CD4-positive, alpha-beta T cell treated with Interleukin-4 for 1 hour (primary cell): ENCODE measurements at places on chromosomes 12 and 14.

DNA sequence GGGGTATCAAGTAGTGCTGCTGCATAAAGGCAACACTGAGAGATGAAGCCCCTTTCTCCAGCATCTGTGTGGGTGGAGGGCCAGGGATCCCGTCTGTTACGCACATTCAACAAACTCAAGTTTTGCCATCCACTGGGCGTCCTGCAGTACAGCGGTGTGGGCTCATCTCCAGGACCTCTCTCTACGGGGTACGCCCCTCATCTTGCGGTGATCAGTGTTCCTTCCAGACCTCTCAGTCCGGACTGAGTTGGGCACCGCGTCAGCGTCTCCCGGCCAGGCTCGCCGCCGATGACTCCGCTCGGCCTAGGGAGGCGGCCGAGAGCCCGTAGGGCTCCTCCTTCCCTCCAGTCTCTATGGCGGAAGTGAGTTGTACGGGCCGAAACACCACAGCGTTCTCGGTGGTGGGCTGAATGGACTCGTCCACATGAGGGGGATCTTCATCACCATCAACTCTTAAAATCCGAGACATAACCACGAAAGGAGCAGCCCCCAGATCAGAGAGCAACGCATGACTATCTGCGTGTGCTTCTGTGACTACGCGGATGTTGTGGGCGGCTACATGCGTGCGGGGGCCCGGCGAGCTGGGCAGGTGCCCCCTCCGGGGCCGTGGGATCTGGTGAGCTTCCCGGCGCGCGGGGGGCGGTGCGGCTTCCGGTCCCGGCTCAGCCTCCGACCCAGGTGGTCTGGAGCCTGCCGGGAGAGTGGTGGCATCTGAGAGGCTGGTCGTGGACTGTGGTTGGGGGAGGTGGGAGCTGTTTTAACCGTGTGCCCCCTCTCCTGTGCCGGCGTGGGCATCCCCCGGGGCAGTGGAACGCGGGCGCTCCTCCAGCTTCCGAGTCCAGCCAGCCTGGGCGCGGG is at the start of gene ATG101:
ATG101 (plus strand) TSS at position 652 of the 858 bp plus-strand sequence. CDS start 3,673 bp downstream, outside the sequence.
- peak; percentile 90 for DNase-seq

DNA sequence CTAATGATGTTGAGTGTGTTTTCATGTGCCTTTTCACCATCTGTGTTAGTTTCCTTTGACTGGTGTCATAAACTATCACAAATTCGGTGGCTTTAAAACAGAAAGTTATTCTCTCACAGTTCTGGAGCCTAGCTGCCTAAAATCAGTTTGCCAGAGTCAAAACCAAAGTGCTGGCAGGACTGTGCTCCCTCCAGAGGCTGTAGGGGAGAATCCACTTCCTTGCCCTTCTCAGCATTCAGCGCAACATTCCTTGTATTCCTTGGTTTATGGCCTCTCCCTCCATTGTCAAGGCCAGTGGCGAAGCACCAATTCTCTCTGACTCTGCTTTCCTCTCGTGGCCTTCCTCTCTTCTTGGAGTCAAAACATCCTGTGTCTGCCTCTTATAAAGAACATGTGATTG is 174.2 kb upstream of the PDE3A start:
- no peak for DNase-seq

DNA sequence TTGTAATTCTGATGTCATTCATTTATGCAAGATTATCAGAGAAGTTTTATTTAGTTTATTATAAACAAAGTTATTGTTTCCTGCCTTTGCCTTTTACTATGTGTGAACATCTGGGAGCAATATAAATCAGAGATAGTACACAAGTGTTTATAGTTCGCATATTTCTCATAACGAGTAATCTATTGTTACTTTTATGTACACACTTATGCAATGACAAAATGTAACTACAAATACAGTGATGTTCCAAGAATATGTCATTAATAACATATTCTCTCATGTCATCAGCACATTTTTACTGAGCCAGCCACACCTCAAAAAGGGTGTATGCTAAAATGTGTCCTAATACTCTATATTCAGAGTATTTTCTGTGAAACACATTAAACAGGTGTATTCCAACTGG is 243.2 kb downstream of the ALX1 start:
- DNase-seq, result no peak

DNA sequence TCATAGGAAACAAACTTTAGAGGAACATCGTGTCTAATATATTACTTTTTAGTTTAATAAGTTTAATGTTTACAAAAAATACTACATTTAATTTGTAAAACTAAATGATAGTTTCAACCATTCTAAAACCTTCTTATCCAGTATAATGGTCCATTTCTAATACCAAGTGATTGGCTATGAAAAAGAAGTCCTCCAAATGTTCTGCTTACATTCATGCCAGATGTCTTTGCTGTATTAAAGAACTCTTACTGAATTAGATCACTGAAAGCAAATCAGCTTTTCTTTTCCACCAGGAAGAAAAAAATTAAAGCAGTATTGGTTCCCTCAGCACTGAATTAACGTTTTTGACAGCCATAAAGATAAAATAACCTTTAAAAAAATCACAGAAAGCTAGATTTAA is 3.7 kb downstream of the NOVA1 start:
- DNase-seq, result no peak

- DNase-seq, result no peak
These were observed 77.5 kb downstream of the LRRC9 start for GRCh38 chr14:59997449-59997848.

DNA sequence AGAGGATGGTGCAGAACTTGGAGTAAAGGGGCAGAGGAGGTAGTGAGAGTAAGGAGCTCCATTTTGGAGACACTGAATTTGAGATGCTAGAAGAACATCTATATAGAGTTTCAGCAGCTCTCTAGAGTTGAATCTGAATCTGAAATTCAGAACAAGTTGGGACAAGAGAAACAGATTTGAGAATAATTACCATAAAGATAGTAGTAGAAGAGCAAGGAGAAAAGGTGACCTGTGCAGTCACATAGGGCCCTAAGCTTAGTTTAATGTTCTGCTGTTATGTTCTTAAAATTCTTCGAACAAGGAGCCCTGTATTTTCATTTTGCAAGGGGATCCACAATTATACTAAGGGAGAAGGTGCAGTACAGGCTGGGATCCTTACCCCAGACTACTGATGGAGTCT is 7.4 kb downstream of the REM2 start:
- DNase-seq, result no peak

- no peak for DNase-seq
These were observed 15.5 kb upstream of the PNMA1 start for GRCh38 chr14:73729556-73730265.

DNA sequence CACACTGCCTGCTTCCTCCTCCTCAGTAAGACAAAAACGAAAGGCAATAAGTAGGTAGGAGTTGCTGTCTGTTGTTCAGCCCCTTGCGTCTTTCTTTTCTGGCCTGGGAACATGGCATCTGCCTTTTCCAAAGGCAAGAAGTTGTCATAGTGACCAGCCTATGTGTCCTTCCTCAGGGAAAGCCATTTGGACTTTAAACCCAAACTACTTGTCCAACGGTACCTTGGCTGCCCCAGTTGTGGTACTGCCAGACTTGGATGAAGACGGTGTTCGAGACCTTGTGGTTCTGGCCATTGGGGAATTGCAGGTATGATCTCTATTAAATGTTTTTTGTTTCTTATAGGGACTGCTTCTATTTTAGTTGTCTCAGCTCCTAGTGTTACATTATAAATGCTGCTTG is 18.5 kb downstream of the FAM234B start:
- no peak for DNase-seq

GRCh38 chr12:38904537-38905479 is 583 bp downstream of the CPNE8 start:
- DNase-seq, result peak; percentile 66

DNA sequence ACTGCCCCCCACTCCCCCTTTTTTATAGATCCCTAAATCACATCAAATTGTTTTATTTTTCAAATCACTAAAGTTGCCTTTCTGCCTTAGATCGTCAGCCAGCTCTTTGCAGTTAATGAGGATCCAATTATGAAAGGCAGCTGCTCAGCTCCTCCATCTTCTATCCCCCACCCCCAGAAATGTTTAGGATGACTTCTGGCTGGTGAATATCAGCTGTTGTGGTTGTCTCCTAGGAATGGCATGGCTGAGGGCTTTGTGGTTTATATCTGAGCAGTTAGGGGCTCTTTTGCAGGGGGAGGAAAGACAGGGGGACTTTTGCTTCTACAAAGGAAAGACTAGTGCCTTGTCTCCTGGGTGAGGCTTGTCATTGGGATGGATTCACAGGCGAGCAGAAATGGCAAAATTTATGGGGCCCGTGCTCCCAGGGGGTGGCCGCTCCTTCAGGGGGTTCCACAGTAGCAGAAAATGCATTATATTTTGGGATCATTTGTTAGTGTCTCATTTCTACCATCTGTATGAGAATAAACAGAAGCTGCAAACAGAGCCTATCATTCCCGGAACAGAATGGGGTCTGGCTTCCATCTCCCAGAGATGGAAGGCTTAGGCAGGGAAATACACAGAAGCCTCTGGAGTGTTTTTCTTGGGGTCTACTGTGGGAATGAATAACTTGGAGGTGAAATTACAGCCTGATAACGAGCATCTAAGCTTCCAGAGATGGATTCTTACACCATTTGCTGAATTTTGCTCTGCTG is 6.5 kb downstream of the JDP2 start:
- DNase-seq, result no peak

DNA sequence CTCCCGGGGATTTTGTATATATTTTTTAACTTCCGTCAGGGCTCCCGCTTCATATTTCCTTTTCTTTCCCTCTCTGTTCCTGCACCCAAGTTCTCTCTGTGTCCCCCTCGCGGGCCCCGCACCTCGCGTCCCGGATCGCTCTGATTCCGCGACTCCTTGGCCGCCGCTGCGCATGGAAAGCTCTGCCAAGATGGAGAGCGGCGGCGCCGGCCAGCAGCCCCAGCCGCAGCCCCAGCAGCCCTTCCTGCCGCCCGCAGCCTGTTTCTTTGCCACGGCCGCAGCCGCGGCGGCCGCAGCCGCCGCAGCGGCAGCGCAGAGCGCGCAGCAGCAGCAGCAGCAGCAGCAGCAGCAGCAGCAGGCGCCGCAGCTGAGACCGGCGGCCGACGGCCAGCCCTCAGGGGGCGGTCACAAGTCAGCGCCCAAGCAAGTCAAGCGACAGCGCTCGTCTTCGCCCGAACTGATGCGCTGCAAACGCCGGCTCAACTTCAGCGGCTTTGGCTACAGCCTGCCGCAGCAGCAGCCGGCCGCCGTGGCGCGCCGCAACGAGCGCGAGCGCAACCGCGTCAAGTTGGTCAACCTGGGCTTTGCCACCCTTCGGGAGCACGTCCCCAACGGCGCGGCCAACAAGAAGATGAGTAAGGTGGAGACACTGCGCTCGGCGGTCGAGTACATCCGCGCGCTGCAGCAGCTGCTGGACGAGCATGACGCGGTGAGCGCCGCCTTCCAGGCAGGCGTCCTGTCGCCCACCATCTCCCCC is 777 bp downstream of the ASCL1 start:
- DNase-seq, result no peak

GRCh38 chr14:50340963-50341362 is 28.8 kb downstream of the DMAC2L start:
- no peak for DNase-seq

GRCh38 chr12:46370380-46370734 is 2.2 kb downstream of the SLC38A2 start:
- no peak for DNase-seq

- DNase-seq, result no peak
These were observed 13.5 kb downstream of the EXD2 start for GRCh38 chr14:69204753-69205152.

DNA sequence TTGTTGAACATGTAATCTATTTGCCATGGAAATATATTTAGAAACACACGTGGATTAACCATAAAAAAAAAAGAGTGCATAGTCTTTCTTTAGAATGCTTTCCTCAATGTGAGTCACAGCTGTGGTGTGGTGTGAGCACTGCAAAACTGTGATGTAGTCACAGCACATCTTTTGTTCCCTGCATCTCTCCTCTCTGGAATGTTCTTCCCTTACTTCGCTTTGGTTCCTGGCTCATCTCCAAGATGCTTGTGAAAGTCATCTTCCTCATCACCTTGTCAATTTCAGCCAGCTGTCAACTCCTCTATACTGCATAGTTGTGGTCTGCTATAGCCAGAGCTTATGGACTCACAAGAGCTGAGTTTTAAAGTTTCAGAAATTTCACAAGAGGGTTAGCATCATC is 60.2 kb downstream of the STAB2 start:
- DNase-seq, result no peak

GRCh38 chr12:13004361-13004760 is 4.3 kb upstream of the HEBP1 start:
- no peak for DNase-seq

DNA sequence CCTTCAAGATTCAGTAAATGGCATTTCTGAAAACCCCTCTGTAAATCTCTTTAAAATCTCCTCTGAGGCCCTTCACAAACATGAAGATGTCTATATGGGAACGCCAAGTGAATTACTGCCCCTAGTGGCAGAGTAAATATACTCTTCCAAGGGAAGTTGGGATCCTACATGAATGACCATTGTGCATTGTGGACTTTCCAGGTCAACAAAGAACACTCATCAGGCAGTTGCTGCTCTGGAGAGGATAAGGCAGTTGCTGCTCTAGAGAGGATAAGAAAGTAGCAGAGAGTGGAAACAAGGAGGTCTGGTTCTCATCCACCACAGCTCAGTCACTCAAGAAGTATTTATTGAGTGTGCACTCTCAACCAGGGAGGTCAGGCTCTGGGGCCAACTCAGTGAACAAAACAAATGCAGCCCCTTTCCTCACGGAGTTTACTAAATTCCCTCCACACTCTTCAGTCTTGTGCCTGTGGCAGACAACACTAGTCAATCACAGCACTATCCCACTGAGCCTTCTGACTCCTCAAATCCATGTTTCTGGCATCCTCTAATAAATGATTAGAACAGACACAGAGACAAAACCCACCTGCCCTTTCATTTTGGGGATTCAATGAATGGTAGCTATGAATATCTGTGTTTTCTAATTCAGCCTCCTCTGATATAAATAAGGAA is 52.9 kb downstream of the SVOP start:
- DNase-seq, result no peak

- no peak for DNase-seq
These were observed 10.5 kb downstream of the MLXIP start for GRCh38 chr12:122089077-122089476.
